Stimulated activated CD8-positive, alpha-beta memory T cell treated with anti-CD3 and anti-CD28 coated beads, Interleukin-15, amount 100 ng/mL, for 1 hour (primary cell): ENCODE measurements at places on chromosomes 3 and 15.

DNA sequence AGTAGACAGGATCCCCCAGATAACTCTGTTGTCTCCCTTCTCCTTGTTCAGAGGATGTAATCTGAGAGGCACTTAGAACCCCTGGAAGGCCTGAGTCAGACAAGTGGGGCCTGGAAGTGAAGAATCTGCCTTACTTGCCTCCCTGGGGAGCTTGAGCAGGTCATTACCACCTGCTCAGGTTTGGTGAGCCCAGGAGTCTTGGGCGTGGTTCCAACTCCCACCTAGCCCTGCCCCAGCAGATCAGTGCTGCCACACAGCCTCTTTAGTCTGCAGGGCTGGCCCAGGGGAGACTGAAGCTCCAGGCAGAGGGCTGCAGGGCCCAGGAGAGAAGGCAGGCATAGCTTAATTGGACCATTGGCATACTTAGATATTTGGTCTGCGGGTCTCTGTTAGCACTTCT is 230.0 kb downstream of the ERC2 start:
- DNase-seq, result no peak

GRCh38 chr3:183591881-183592521 is 36.5 kb upstream of the KLHL6 start:
- DNase-seq, result no peak

DNA sequence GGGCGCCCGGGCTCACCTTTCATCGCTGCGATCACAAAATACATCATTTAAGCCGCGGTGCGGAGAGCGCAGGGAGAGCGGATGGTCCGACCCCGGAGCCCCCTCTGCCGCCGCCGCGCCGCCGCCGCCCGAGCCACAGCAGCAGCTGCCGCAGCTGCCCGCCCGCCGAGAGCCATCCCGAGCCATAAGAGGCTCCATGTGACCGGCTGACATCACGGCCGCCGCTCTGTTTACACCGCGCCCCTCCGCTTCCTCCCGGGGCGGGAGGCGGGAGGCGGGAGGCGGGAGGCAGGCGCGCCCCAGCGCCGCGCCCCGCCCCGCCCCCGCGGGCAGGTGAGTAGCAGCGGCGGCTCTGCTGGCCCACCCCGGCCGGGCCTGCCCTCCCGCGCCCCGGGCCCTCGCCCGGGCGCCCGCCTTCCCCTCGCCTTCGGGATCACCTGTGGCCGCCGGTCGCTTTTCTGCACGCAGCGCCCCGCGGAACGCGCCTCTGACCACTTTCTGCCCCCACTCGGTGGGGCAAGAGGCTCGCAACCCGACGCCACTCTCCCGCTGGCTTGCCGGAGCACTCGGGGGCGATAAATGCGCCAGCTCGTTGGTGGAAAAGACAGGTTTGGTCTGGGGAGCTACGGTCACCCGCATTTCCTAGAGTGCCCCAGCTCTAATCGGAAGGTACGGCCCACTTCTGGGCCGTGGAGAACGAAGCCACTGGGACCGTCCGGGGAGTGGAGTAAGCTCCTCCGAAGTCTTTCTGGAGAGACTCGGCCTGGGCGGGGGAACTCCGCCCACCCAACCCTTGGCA is 113.6 kb upstream of the ICE2 start:
- DNase-seq, result peak; percentile 65

- DNase-seq, result no peak
Observed at GRCh38 chr15:26806574-26806973, 33.7 kb upstream of the GABRB3 start.

GRCh38 chr3:64131725-64132469 is 93.4 kb downstream of the PRICKLE2 start:
- DNase-seq, result no peak

GRCh38 chr3:31576521-31576920 is 43.8 kb downstream of the STT3B start:
- DNase-seq, result no peak

- DNase-seq, result no peak
Observed at GRCh38 chr3:169661361-169662131, 2.0 kb downstream of the MECOM start.

- no peak for DNase-seq
Observed at GRCh38 chr3:141379250-141379966, 11.1 kb downstream of the ZBTB38 start.

DNA sequence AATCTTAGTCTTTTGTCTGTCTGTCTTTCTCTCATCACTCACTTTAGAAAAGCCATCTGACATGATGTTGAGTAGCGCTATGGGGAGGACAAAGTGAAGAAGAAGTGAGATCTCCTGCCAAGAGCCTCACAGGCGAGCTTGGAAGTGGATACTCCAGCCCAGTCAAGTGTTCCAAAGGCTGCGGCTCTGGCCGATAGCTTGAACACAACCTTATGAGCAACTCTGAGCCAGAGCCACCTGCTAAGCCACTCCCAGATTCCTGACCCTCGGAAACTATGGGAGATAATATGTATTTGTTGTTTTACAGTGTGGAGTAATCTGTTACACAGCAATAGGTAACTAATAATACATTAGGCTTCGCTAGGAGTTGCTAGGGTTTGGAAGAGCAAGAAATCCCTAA is 76.2 kb downstream of the MB21D2 start:
- no peak for DNase-seq

DNA sequence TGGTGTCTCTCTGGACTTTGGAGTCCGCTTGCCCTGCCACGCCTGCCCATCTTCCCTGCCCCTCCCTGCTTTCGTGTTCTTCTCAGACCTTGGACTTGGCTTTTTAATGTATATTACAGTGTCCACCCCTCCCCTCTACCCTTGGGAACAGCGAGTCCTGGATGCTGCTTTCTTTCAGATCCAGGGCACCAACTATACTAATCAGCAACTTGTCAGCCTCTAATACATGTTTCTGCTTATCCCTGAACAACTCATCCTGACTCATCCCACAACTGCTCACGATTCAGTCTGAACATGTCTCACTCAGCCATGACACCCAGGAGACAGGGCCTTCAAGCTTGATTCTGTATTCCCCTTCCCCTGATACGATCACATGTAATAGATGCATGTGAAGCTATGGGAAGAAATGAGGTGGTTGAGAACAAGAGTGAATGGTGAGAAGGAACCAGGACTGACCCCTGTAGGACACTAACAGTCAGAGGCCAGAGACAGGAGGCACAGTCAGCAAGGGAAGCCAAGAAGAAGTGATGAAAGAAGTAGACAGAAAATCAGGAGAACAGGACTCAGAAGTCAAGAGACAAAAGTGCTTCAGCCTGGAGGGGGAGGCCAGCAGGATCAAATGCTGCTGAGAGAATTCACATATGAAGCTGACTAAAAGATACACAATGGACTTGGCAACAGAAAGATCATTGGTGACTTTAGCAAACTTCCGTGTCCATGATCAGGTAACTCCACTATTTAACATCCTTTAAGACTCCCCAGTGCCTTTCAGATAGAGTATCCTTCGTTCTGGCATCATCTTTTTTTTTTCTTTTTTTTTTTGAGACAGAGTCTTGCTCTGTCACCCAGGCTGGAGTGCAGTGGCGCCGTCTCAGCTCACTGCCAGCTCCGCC is 35.4 kb downstream of the BCL2L10 start:
- no peak for DNase-seq

DNA sequence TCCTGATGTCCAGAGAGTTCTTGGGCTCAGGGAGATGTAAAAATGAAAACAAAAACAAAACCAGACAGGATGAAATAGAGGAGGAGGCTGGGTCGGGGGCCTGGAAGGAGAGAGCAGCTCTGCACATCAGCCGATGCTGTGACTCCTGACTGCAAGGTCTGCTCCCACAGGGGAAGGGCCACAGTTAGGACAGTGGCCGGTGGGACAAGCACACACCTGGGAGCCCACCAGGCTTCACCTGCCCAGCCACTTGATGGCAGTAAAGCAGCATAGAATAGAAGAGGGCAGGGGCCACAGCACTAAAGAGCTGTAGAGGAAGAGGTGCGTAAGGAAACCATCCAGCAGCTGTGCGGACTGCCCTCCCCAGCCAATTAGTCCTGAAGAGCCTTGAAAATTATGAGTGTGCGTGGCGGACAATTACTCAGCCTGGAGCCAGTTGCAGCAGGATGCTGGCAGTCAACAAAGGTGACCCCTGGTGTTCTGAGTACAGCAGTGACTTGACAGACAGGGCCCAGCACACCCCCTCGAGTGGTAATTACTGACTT is 29.8 kb downstream of the ALS2CL start:
- DNase-seq, result no peak

DNA sequence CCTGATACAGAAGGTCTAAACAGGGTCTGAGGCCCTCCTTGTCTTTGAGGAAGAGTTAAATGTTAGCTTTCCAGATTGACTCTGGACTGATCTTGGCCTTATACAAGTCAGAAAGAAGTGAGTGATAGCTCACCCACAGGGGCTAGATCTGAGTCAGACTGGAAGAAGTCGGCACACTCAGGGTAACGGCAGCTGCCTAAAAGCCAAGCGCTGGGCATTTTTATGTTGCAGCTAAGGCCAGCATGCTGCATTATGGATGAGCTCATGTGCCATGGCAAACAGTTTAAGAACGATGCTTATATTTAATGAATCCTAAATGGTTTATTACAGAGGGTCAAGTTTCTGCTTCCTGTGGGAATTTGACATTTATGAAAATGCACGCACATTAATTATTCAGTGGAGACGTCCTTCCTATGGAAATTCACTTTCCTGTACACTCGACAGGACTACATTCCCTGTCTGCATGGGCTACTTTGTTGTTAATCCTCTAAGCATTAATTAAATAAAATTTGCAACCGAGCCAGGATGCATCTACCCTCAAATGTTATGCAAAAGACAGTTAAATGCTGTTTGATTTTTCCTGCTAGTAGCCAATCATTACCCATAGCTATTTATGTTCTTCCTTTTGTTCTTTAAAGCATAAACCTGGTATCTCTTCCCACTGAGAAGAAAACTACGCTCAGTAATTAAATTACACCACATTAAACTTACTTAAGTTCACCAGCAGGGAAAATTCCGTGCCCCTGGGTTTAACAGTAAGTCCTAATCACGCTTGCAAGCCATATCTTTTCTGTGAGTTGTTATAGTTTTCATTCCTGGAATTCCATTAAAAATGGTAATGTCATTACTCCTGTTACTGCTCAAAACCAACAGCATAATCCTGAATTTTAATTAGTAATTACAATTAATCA is 762.7 kb upstream of the CFAP20DC start:
- no peak for DNase-seq

- no peak for DNase-seq
Observed at GRCh38 chr3:82572721-82573120, 811.3 kb upstream of the GBE1 start.

GRCh38 chr3:188860147-188860546 is 311.6 kb upstream of the TPRG1 start:
- DNase-seq, result no peak

GRCh38 chr15:40067921-40068624 is 29.1 kb upstream of the SRP14 start:
- DNase-seq, result no peak

DNA sequence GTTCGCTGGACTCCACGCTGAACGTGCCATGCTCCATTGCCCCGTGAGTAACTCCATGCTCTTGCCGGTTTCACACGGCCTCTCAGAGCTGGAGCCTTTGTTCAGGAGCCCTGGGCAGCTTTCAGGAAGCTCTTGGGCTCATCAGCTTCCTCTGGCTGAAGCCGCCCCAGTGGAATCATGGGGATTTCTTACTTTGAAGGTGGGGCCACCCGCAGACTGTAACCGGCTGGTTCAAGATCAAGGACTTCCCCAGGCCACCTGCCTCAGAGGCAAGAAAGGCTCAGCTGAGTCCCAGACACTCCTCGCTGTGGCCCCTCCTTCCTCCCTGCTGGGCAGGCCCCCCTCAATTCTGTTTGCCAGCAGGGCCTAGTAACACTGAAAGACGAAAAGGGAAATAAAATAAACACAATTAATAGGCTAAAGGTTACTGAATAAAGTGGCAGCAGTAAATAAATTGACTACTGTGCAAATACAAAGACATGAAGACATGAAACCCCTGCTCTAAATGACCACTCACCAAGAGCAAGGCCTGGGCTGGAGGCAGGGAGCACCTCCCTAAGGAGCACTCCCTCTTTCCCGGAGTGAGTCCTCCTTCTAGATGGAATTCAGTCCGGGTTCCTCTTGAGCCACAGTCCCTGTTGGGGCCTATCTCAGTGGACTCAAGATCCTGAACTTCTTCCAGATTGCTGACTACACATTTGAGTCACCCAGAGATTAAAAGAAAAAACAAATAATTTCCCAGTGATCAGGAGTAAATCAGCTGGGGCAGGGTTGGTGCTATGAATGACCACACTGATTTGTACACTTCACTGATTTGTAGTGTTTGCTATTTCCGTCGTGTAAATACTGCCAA is 51.0 kb downstream of the ZDHHC19 start:
- DNase-seq, result no peak

- DNase-seq, result no peak
Observed at GRCh38 chr3:179063945-179064560, 7.6 kb downstream of the ZMAT3 start.

GRCh38 chr15:52787549-52788098 is 2.5 kb downstream of the ONECUT1 start:
- no peak for DNase-seq

DNA sequence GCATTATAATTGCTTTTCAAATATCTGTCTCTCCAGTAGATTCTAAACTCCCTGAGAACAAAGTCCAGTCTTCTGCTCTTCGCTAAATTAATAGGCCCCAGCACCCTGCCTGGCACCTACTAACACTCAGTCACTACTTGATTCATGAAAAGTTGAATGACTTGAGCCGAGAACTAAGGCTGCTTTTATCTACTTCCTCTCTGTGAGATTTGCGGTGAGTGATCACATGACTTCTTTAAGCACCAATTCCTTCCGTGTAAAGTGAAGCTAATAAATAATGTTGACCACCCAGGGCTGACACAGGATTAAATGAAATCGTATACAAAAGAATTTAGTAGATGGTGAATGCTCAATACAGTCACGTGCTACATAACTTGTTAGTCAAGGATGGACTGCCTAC is 44.6 kb upstream of the PGPEP1L start:
- DNase-seq, result no peak

DNA sequence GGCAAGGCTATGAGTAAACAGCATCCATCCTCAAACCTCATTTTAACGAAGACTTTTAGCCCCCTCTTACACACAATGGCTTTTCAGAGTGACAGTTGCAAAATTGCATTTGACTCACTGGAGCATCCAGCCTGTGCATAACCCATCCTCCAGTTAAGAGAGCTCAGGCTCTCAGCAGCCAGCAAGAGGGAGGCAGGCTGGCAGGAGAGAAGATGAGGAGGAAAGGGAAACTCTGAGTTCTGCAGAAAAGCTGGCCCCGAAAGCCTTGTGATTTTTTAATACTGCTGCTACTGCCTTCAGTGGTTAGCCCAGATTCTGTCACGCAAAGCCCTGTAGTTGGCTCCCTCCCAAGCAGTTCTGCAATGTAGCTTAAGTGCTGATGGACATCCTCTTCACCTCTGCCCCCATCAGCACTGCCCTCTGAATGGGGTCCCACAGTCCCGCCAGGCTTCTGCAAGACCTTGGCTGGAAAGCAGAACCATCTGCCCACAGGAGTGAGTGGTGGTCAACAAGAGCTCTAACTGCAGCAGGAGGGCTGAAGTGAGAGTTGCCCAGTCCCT is 371.3 kb downstream of the EPHB1 start:
- DNase-seq, result no peak
